ENCODE measurements at places on chromosomes 7 and 10. TPM values are rescaled to one million over a fixed set of nuclear protein-coding genes. Genes with fewer than 3 reads are reported as not detected.

Gene ITGB8
- polyA plus RNA-seq, result 37.7 TPM

DNA sequence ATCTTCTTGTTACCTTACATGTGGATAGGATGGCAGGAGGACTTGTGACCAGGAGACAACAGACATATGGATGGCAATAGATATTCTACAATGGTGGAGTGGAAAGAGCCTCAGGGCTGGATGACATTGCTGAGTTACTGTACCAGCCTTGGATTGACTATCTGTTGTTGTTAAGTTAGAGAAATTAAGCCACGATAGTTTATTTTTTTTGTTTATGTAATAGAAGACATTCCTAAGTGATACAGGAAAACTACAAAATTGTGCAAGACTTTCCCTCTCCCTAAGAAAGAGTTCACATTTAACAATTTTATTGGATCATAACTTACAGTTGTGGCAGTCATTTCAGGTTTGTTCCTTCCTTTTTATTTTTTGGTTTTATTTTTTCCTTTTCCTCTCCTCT lies 230.7 kb upstream of the CACNA2D1 start:
- no peak overlapping the region for H3K4me3 ChIP-seq
- H3K36me3 ChIP-seq, result no peaks in the 10 kb centered on the region
- no peaks in the 10 kb centered on the region for H3K4me1 ChIP-seq
- H3K27me3 ChIP-seq, result no peaks in the 10 kb centered on the region
- H3K27ac ChIP-seq, result no peak overlapping the region

Gene PON3
- 4.9 TPM for polyA plus RNA-seq

- peak; percentile 5 for DNase-seq
- H3K4me3 ChIP-seq, result no peak overlapping the region
- H3K36me3 ChIP-seq, result no peaks in the 10 kb centered on the region
- H3K27ac ChIP-seq, result no peak overlapping the region
- no peaks in the 10 kb centered on the region for H3K4me1 ChIP-seq
Observed at GRCh38 chr7:46463170-46463569, 542.1 kb upstream of the IGFBP3 start.

DNA sequence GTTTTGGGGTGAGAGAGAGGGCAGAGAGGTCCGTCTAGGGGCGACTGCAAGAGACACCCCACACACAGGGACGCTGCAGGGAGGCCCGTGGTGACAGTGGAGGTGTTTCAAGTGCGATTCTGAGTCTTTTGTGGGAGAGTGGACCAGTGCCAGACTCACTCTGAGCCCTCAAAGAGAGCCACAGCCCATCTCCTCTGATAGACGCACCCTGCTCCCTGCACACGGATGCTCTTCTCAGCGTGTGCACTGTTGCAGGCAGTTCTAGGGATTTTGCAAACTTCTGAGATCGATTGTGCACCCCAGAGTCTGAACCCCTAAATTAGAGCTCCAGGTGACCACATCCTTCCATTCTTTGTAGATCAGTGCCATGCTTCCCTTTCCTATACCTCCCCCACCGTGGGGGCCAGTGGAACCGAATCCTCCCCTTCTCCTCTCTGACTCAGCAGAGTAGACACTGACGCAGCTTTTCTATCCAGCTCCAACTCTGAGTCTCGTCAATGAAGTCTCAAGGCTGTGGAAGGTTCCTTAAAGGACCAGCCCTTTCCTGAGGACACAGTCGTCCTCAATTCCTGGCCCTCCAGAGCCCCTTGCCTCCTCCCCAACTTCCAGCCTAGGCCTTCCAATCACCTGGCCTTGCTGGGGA lies 83.8 kb downstream of the TMEM130 start:
- no peak overlapping the region for H3K27ac ChIP-seq
- H3K27me3 ChIP-seq, result no peaks in the 10 kb centered on the region
- DNase-seq, result no peak
- H3K4me1 ChIP-seq, result no peaks in the 10 kb centered on the region
- H3K4me3 ChIP-seq, result no peak overlapping the region

Gene LRRN3
- polyA plus RNA-seq, result 0.27 TPM

DNA sequence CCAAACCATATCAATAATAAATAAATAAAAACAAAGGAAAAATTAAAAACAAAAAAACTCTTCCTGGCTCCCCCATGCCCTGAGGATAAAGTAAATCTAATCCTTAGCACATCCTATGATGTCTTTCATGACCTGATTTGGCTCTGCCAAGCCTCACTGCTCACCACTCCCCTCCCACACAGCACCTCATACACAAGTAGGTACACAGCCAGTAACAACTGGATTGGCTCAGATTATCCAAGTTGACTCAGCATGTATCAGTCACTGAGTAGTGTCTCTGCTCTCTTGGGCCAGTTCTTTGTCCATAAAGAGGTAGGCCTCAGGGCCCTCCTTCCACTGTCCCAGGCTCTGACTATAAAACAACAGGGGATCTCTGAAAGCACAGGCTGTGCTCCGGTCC lies 99.6 kb downstream of the STRA8 start:
- H3K4me1 ChIP-seq, result no peaks in the 10 kb centered on the region
- no peak for DNase-seq
- no peaks in the 10 kb centered on the region for H3K36me3 ChIP-seq
- H3K27ac ChIP-seq, result no peak overlapping the region
- no peaks in the 10 kb centered on the region for H3K27me3 ChIP-seq
